ENCODE measurements at places on chromosomes 1 and 21.

- no peak for DNase-seq
Measured at GRCh38 chr1:30166174-30166573, 557.2 kb downstream of the MATN1 start.

DNA sequence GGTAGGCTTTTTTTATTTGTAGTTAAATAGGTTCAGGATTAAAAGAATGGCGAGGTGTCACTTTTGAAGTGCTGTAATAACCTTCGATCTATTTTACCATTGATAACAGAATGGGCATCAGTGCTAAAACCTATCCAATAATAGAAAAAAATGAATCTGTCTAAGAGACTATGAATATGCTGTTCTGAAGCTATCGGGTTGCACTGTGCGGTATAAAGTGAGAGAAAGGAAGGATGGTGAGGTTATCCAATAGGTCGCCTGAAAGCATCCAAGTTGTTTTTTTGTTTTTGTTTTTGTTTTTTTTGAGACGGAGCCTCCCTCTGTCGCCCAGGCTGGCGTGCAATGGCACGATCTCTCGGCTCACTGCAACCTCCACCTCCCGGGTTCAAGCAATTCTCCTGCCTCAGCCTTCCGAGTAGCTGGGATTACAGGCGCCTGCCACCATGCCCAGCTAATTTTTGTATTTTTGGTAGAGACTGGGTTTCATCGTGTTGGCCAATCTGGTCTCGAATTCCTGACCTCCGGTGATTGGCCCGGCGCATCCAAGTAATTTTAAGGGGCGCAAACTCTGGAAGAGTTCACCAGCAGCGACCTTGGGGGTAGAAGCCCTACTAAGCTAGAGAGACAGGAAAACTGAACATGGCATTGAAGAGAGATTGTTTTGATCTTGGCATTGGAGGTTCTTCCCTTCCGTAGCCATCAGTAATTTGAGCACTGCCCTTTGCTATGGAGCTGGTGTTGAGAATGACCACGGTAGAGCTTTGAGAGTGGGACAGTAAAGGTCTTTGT lies 8.7 kb upstream of the MDM4 start:
- peak; percentile 14 for DNase-seq

GRCh38 chr1:223700388-223700918 lies 11.9 kb upstream of the CAPN2 start:
- no peak for DNase-seq

- no peak for DNase-seq
Measured at GRCh38 chr1:41615981-41616380, 131.5 kb upstream of the EDN2 start.

GRCh38 chr1:45621501-45621836 lies 2.4 kb downstream of the CCDC17 start:
- no peak for DNase-seq

GRCh38 chr1:11602981-11603380 lies 51.2 kb downstream of the FBXO2 start:
- no peak for DNase-seq

DNA sequence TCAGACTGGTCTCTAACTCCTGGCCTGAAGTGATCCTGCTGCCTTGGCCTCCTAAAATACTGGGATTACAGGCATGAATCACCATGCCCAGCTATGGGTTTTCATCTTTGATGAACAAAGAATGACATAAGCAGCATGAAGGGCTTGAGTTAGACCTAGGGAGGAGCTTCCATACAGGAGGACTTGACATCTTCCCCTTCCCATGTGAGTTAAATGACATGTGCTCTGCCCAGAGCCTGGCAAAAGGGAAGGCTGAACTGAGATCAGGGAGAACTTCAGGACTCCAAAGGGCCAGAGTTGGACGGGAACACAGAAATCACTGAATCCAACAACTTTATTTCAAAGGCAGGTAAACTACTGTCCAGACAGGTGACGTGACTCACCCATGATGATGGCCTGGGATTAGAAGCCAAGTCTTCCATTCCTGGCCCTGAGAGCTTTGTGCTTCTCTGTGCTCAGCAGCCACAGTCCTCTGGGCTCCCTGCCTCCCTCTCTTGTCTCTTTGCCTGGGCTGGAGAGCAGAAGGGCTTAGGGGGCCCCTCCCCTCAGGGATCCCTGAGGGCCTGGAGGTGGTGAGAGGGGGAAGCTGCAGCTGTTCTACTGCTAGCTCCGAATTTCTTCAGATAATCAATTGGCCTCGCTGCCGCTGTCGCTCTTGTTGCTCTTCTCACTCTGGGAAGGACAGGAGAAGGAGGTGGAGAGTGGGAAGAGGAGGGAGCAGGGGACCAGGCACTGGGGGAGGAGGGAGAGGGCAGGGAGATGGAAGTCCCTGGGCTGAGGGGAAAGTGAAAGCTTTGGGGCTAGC lies 7.6 kb downstream of the NHLH1 start:
- DNase-seq, result peak; percentile 44

GRCh38 chr1:206657751-206658150 lies 22.4 kb downstream of the DYRK3 start:
- DNase-seq, result no peak

GRCh38 chr1:234371414-234371813 lies 1.8 kb upstream of the COA6 start:
- DNase-seq, result no peak

- DNase-seq, result no peak
Measured at GRCh38 chr1:17587693-17588047, 48.2 kb downstream of the ARHGEF10L start.

- no peak for DNase-seq
Measured at GRCh38 chr21:36811762-36812161, 112.8 kb downstream of the SIM2 start.

- peak; percentile 14 for DNase-seq
Measured at GRCh38 chr1:61742620-61743430, 545 bp downstream of the PATJ start.

GRCh38 chr1:240768979-240769378 lies 157.0 kb upstream of the GREM2 start:
- DNase-seq, result no peak

DNA sequence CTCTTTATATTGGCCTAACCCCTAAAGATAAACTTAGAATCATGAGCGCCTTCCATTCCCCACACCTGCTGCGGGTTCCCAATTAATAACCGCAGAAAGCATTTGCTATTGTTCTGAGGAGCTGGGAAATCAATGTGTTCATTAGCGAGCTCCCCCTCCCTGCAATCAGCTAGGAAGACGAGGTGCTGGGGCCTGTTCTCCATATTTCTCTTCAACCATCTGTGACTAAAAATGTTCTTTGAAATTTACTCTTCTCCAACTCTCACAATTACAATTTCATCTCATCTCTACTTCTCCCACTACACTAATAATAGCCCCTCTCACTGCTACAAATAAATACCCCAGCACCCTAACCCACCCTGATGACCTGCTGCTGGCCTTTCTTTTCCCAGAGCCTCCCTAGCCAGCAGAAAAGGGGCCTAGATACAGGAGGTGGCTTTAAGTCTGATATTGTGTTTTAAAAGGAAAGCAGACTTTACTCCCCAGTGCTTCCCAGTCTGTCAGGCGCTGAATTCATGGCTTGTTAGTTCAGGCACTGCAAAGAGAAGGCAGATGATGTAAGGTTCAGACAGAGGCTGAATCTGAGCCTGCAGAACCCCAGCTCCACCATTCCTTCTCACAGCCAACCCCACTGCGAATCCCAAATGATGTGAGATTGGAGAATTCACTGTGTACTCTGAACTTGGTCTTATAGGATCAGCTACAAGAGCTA lies 477.5 kb upstream of the DAB1 start:
- DNase-seq, result no peak

GRCh38 chr1:198638894-198639635 lies at the start of gene PTPRC:
PTPRC (plus strand) TSS chr1:198639040; CDS start chr1:198639269, 229 bp downstream.
- DNase-seq, result no peak

- no peak for DNase-seq
Measured at GRCh38 chr1:228546541-228547463, 59.6 kb downstream of the RNF187 start.

GRCh38 chr1:24105368-24106160 lies 6.4 kb downstream of the MYOM3 start:
- no peak for DNase-seq

DNA sequence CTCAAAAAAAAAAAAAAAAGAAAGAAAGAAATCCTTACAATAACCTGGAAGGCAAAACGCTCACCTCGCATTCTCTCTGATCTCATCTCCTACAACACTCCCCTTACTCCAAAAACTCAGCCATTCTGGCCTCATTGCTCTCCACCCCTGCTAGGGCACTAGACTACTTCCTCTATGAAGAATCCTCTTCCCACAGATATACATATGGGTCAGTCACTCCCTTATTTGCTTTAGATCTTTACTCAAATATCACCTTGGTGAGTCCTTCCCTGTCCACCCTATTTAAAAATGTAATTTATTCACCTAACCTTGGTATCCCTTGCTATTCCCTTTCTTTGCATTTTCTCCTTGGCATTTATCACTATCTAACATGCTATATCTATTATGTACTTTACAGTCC lies 24.6 kb upstream of the KIF1B start:
- no peak for DNase-seq

- no peak for DNase-seq
Measured at GRCh38 chr1:46522969-46523320, 28.5 kb downstream of the KNCN start.

DNA sequence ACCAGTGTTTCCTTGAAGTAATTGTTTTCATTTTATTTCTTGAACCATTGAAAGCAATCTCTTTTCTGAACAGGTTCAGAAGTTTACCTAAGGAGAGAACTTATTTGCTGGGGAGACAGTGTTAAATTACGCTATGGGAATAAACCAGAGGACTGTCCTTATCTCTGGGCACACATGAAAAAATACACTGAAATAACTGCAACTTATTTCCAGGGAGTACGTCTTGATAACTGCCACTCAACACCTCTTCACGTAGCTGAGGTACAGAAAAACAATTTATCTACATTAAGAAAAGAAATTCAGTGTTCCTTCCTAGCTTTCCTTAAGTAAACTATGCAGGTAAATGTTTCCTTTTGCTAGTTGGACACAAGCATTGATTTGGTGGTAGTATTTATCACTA lies 27.4 kb downstream of the AGL start:
- DNase-seq, result no peak

DNA sequence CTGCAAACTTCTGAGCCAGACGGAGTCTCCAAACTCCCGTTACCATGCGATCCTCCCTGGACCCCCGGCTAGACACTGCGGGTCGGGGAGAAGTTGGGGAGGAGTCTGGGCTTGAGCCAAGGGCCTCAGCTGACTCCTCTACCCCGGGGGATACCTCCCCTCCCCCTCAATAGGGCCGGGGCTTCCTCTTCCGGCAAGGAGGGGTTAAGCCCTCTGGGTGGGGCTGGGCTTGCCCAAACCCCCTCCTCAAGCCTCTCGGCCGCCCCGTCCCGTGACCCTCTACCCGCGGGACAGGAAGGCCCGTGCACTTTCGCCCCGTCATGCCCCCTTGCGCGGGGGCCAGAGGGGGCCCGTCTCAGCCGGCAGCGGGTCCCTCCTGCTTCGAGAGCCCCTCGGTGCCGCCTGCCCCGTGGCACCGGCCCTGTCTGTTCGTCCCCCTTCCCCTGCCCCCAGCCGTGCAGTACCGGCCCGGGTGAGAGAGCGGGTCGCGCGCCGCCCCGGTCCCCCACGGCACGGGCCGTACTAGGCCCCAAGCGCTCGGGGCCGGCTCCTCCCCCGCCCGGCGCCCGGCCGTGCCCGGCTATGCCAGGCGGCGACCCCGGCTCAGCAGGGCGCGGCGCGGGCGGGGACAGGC lies 652 bp downstream of the ARL8A start:
- DNase-seq, result no peak

- no peak for DNase-seq
Measured at GRCh38 chr1:167301355-167301754, 80.7 kb downstream of the POU2F1 start.

- DNase-seq, result no peak
Measured at GRCh38 chr1:202689082-202689481, 21.2 kb downstream of the SYT2 start.

- DNase-seq, result no peak
Measured at GRCh38 chr21:35561116-35561515, 499.2 kb downstream of the SETD4 start.

GRCh38 chr1:155910621-155911121 lies 478 bp downstream of the RIT1 start:
- no peak for DNase-seq

- no peak for DNase-seq
Measured at GRCh38 chr1:59361766-59362165, 64.9 kb downstream of the FGGY start.

DNA sequence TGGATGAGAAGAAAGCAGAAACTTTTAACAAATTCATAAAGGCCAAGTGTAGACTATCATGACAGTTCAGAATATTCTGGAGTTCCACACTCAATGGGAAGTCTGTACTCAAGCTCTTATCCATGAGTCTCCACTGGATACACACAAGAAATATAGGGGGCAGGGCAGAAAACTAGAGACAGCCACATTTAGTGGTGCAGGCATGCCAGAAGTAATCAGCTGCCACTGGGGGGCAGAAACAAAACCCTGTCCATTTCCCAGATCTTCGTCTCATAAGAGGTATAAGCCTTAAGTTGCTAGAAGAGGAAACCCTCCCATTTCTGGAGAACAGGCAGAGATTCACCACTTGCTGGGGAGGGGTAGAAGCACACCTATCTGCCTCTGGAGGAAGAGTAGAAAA lies 166.8 kb upstream of the GALNT2 start:
- no peak for DNase-seq

DNA sequence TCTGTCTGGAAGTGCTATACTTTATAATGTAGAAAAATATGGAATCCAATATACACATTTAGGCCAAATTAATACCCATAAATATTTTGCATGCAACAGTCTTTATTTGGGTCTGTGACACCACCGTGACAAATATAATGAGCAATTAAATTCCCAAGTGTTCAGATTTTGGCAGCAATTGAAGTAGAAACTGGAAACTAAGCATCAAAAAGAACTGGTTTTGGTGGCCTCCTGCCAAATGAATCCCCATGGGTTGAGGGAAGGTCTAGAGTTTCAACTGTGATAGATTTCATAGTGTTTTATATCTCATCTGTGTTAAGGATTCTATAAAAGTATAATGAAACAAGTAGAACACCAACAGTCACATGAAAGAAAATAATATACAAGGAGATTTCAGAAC lies 88.4 kb downstream of the DPYD start:
- DNase-seq, result no peak

DNA sequence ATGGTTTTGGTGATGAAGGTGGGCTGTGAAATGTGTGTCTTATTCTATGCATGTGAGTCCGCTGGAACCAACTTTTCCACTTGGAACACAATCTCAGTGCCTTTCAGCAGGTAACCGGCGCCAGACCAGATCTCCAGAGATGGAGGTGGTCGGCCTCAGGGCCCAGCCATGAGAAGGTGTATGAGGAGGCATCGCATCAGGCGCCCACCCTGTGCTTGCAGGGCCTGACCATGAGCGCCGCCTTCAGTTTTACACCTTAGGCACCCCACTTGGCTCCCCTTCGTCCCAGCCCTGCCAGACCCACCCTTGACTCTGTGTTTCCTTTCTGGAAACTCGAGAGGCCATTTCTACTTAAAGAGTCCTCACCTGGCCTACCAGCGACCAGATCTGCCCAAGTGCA lies 48.6 kb upstream of the ATF3 start:
- no peak for DNase-seq

DNA sequence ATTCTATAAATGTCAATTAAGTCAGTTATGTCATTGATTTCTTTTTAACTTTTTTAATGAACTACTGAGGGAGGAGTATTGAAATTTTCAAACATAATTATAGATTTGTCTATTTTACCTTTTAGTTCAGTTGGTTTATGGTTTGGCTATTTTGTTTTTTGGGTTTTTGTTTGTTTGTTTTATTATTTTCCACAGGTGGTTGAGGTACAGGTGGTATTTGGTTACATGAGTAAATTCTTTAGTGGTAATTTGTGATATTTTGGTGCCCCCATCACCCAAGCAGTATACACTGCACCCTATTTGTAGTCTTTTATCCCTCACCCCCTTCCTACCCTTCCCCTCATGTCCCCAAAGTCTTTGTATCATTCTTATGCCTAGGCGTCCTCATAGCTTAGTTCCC lies 9.5 kb downstream of the TDRD5 start:
- DNase-seq, result no peak

GRCh38 chr1:235265900-235266299 lies 62.1 kb downstream of the ARID4B start:
- DNase-seq, result no peak

All from NCI-H524 treated with DMSO at 0.1 percent for 48 hours (cell line).